LoVo (cell line): ENCODE measurements at places on chromosomes 7 and 10.

DNA sequence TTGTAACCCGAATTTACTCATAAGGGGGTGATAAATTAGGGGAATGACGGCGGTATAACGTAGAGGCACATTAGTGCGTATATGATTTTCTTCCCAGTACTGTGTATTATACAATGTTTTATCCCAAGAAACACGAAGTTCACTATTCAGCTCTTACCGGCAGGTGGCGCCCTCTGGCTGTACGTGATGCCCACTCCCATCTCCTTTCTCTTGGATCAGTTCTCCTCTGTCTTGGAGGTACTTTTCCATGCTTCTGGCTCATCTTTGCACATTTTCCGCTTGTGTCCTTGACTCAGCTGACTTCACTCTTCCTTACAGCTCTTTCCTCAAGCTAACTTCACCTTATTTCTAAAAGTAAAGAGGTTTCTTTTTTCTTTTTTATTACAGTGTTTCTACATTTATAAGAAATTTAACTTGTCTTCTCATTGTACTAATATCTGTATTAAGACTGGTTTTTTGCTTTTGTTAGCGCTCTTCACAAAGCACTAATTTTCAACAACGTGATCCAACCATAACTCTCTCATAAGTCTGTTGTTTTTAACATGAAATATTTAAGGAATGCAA lies 21.3 kb downstream of the TMEM176B start:
- peak; percentile 87 for DNase-seq

DNA sequence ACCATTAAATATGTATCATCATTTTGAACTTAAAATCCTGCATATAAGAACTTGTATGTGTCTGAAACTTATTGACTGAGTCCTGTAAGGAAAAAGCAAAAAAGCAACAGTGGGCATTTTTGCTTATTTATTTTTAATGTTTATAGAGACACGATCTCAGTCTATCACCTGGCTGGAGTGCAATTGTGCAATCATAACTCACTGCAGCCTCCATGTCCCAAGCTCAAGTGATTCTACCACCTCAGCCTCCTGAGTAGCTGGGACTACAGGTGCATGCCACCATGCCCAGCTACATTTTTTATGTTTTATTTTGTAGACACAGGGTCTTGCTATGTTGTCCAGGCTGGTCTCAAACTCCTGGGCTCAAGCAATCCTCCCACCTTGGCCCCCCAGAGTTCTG lies 32.2 kb downstream of the MYL10 start:
- no peak for DNase-seq

DNA sequence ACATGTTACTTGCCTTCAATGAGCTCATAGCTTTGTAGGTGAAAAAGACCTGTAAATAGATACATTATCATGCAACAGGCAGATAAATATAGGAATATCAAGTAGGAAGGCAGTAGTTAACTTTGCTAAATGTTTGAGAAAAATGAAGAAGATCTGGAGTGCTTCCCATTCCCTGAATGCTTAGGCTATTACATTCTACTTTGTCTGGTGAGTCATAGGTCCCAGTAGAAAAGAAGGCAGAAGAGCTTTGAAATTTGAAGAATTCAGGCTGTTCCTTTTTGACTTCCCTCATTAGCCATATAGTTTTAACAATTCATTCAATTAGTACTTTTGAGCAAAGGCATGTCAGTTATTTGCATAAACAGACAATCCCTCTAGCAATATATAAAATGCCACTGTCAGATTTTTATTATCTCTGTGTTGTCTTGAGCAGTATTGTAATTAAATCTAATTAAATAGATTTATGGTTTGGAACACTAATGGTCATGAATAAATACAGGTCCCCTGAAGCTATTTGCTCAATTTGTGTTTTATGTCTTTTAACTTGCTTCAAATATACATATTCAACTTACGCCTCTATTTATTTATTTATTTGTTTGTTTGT lies 875.0 kb downstream of the REEP3 start:
- DNase-seq = no peak

GRCh38 chr10:127890832-127891334 lies 1.9 kb downstream of the CLRN3 start:
- no peak for DNase-seq

- no peak for DNase-seq
These were observed 10.9 kb upstream of the KIAA1549 start for GRCh38 chr7:138992052-138992531.

DNA sequence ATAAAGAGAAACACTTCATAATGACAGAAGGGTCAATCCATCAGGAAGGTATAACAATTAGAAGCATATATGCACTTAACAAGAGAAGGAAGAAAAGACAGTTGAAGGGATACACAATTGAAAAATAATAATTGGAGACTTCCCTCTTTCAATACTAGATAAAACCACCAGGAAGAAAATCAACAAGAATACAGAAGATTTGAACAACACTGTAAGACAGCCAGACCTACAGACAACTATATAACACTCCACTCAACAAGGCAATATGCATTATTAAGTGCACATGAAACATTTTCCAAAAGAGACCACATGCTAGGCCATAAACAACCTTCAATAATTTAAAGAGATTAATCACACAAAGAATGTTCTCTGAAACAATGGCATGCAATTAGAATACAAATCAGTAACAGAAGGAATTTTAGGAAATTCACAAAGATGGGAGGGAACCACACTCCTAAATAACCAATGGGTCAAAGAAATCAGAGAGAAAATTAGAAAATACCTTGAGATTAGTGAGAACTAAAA lies 35.1 kb downstream of the ZNF438 start:
- no peak for DNase-seq

- no peak for DNase-seq
These were observed 156.3 kb downstream of the RTKN2 start for GRCh38 chr10:62112300-62112699.

GRCh38 chr10:3848005-3848774 lies 63.2 kb upstream of the KLF6 start:
- no peak for DNase-seq

DNA sequence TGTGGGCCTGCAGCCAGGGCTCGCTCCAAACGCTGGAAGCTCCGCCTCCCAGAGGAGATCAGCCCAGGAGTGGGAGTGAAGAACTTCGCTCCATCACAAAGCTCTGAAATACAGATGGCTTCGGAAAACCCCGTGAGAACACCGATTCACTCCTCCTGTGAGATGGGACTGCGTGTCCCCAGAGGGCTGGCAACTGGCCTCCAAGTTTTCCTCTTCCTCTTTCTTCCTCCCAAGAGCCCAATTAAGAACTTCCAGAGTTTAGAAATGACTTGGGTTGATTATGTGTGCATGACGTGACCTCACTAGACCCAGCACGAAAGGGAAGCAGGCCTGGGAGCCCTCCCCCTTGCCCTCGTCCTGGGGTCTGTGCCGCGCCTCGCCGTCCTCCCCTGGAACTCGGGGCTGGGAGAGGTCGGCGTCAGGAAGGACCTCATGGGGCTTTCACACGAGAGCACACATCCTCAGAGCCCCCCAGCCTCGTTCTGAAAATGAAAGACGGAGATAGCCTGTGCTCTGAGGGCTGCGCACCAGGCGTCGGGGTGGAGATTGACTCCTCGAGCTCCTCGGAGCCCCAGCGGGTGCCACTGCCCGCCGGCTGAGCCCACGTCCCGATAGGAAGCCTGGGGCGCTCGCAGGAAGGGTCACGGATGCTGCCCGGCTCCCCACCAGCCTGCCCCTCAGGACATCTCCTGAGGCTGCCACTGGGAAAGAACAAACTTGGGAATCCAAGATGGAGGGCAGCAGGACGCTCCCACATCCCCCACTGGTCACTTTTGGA lies 37.8 kb downstream of the PTPRN2 start:
- DNase-seq = no peak

GRCh38 chr10:51257511-51258248 lies 183.4 kb downstream of the PRKG1 start:
- DNase-seq = no peak

GRCh38 chr7:65269150-65269856 lies 104.4 kb upstream of the ZNF92 start:
- DNase-seq = no peak

- peak; percentile 73 for DNase-seq
These were observed 12.0 kb downstream of the LSM8 start for GRCh38 chr7:118195837-118196474.
